ENCODE measurements at places on chromosomes 1 and 21.

DNA sequence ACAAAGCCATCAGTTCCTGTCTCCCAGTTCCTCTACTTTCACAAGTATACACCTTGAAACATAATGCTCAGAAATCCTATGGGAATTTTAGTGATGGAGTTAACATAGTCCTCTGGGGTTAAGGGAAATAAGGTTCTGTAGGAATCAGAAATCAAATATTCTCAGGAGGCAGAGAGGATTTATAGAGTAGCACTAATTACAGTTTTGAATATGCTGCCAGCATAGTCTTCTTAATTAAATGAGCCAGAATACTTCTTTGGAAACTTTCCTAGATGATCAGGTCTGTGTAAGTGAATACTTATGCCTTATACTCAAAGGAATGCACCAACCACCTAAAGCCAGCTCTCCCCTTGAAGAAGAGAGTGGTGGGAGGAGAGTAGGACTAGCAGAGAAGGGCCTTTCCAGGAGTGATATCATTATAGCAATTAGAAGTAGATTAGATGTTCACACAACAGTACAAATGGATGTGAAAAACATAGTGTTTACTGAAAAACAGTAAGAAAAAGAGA is 31.4 kb upstream of the DIRAS3 start:
- no peak for DNase-seq

GRCh38 chr1:89356658-89357400 is 7.0 kb upstream of the GBP6 start:
- no peak for DNase-seq

GRCh38 chr1:28510273-28510969 is 4.6 kb downstream of the RCC1 start:
- DNase-seq: peak; percentile 78

- no peak for DNase-seq
Measured at GRCh38 chr1:36531833-36532232, 49.1 kb upstream of the CSF3R start.

GRCh38 chr1:229171934-229172333 is 99.0 kb upstream of the RAB4A start:
- DNase-seq: no peak

- no peak for DNase-seq
Measured at GRCh38 chr1:152942161-152942560, 4.8 kb upstream of the SPRR5 start.

DNA sequence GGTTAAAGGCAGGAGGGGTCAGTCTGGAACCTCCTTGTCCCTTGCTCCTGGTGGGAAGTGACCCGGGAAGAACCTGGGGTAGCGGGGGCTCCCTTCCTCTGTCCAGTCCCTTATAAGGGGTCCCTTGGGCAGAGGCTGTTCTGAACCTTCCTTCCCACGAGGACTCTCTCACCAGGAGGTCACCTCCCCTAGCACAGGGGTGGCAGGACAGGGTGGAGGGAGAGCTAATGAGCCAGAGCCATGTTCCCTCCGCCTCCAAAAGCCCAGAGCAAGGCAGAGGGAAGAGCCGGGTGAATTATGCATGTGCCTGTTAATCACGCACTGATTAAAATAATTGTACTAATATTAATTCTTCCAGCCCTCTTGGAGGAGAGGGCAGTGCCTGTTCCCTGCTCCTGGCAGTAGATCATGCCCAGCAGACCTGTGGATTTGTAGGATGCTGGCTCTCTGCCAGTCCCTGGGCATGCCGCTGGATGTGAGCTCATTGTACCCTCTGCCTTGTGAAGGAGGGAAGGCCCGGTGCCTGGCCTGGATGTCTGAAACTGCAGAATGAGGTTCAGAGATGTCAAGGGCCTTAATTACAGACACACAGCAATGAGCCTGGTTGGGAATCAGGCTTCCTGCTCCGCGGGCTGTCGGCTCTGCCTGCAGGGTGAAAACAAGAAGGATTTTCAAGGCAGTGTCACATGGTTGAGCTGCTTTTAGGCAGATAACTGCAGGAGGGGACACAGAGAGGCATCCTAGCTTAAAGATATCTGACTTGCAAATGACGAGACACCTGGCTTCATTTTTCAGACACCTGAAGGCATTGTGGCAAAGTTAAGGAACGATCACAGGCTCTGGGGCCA is 68.2 kb downstream of the IGSF21 start:
- no peak for DNase-seq

DNA sequence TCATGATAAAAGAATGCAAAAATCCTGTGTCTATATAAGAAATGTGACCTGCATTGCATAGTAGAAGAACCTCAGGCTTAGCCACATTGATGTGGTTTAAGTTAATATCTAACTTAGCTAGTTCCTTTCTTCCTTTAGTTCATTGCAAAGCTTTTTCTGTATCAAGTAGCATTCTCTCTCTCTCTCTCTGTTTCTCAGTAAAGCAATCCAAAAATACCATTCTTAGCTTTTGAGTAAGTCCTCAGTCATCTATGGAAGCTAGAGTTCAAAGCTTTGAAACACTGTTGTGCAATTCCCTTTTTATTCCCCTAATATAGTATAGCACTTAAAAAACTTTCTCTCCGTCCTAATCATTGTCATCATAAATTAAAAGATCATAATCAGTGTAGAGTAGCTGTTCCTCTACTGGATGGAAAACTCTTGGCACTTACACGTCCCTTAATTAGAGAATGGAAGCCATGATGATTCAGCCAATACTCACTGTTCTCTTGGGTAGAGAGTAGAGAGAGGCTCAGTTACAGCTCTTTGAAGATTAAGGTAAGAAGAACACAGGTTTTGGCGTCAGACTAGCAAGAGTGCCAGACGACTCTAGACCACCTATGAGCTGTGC is 350.3 kb upstream of the LYPLAL1 start:
- no peak for DNase-seq

DNA sequence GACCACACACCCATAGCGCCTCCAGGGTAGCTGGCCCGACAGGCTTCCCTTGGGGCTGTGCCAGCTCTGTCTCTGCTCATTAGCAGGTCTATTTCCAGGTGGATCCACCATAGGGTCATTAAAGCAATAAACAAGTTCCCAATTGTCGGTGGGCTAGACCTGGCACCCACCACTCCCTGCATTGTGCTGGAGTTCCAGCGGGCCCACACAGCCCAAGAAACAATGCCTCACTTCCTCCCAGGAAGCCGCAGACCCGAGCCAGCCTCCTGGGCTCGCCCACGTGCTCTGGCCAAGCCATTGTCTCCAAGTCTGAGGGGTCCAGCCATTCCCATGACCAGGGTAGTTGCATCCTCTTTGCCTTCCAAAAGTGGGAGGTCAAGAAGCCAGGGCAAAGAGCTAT is 27.5 kb upstream of the SOX13 start:
- DNase-seq: no peak

- DNase-seq: no peak
Measured at GRCh38 chr1:44519035-44519676, 114.1 kb downstream of the RNF220 start.

GRCh38 chr1:198423673-198424072 is 116.8 kb downstream of the ATP6V1G3 start:
- no peak for DNase-seq

DNA sequence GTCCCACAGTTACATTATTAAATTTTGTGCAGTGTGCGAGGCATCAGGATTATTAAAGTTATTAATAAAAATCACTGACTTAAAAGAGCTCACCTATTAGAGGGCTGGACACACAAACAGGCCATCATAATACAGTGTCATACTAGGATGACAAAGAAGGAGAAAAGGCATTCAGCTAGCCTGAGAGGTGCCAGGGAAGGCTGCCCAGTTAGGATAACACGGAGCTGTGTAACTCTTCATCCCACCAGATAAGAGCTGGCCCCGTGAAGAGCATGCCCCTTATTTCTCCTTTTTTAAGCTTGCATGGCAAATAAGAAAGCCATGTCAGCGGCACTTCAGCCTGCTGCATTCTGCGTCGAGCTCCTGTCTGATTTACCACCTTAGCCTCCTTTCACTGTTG is 109.5 kb downstream of the KCNK1 start:
- DNase-seq: no peak

DNA sequence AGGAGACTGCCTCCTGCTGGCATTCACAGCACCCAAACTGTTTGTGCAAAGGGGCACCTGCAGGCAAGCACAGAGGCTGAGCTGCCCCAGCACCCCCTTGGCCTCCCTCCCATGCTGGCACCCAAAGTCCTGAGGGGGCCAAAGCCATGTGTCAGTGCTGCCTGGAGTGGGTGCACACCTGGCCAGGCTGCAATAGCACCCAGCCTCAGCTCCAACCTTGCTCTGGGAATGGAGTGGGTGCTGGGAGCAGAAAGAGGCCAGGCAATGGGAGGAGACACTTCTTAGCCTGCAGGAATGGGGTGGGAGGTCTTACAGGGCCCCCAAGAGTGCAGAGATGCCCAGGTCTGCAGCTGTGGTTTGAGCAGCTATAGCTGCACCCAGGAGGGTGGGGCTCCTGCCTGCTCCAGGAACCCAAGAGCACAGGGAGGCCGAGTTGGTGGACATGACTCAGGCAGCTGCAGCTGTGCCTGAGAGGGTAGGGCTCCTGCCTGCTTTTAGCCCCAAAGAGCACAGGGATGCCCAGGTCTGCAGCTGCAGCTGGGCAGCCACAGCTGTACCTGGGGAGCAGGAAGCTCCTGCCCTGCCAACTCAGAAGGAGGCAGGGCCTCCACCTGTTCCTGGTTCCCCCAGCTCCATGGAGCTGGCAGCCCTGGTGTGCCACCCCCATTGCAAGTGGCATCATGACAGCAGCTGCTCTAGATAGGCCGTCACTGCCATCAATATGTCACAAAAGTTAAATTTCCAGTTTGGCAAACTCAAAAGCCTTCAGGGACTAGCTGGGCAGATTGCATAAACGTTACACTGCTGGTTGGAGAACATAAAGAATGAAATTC is 5.3 kb upstream of the CHD1L start:
- no peak for DNase-seq

DNA sequence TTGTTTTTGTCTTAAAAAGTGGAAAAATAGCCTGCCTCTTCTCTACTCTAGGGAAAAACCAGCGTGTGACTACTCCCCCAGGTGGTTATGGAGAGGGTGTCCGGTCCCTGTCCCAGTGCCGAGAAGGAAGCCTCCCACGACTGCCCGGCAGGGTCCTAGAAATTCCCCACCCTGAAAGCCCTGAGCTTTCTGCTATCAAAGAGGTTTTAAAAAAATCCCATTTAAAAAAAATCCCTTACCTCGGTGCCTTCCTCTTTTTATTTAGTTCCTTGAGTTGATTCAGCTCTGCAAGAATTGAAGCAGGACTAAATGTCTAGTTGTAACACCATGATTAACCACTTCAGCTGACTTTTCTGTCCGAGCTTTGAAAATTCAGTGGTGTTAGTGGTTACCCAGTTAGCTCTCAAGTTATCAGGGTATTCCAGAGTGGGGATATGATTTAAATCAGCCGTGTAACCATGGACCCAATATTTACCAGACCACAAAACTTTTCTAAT is 35.0 kb upstream of the TDRD10 start:
- no peak for DNase-seq

DNA sequence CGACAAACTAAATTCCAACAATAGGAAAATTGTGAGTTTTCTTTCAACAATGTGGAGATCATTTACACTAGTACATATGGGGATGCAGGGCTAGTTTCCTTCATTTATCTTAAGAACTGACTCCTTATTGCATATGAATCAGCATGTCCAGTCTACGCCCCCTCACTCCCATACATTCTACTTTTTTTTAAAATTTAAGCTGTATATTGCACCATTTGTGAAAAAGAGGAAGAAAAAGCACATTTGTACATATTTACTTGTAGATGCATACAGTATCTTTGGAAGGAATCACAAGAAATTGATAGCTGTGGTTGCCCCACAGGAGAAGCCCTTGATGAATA is 15.9 kb downstream of the VPS26C start:
- DNase-seq: no peak

DNA sequence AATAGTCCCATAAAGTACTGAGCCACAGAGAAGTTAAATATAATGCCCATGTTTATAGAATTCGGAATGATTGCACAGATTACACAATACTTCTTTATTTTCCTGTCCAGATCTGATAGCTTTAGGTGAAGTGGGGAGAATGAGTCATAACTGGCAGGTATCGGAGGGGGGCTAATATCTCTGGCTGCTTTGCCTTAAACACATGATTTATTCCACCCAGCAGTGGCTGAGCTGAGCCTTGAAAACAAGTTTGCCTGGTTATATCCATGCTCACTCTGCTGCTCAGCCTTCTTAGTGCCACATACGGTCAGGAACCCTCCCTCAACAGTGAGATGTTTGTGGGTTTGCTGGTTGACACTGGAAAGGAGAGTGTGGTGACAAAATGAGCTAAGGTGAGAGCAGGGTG is 119.7 kb upstream of the ZNF648 start:
- no peak for DNase-seq

DNA sequence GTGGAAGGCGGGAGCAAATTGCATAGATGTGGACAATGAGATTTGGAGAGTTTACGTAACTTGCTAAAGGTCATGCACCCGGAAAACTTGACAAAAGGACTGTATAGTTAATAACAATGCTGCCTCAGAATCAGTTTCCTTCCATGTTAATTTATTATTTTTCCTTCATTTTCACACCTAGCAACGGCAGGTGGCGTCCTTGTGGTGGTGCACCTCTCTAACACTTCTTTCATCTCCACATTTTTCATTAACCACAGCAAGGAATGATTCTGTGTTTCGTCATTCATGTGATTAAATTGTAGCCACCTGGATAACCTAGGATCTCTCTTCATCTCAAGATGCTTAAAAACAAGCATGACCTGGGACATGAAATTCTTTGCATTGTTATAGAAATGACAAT is 2133.0 kb downstream of the NCAM2 start:
- no peak for DNase-seq

DNA sequence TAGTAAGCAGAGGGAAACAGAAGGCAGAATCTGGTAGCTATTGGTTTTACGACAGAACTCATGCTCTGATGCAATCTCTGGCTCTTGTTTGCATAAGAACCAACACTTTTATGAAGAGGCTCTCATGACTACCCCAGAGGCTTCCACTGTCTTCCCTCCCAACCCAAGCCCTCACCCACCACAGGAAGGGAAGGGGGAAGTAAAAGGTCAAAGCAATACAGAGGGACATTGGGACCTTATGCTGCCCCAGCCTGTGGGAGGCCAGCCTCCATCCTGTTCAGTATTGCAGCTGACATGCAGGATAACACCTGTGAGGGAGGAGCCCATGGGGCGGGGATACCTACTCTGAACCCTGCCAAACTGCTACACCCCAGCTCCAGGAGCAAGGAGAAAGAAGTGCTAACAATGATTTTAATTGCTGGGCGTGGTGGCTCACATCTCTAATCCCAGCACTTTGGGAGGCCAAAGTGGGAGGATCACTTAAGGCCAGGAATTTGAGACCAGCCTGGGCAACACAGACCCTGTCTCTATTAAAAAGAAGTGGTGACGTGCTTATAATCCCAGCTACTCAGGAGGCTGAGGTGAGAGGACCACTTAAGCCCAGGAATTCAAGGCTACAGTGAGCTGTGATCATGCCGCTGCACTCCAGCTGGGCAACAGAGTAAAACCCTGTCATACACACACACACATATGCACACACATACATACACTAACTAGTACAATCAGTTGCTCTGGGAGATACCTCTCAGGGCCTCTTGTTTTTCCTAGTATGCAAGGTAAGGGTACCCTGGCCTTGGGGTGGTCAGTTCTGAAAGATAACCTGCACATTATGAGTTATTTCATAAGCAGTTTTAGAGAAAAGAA is 9.5 kb downstream of the MR1 start:
- DNase-seq: peak; percentile 26
